SIG-M5 (cell line): ENCODE measurements at places on chromosomes 12 and 14.

GRCh38 chr12:19901841-19902240 is 462.5 kb downstream of the AEBP2 start:
- DNase-seq: no peak

- no peak for DNase-seq
Observed at GRCh38 chr14:95463171-95463901, 53.1 kb downstream of the SYNE3 start.

DNA sequence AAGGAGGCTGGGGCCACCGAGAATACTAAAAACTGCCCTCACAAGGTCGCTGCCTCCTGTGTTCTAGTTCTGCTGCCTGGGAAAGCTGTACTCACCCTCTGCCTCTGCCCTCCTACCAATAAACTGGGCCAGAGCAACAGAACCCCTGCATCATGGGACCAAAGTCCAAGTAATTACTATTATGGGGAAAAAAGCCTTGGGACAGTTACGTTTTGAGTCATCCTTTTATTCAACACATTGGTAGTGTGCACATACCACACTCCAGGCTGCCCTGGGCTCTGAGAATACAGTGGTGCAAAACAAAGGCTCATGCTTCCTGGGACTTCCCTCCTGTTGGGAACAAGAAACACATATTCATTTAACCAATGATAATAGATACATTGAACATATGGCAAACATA is 49.0 kb downstream of the CACNA1C start:
- DNase-seq: no peak

DNA sequence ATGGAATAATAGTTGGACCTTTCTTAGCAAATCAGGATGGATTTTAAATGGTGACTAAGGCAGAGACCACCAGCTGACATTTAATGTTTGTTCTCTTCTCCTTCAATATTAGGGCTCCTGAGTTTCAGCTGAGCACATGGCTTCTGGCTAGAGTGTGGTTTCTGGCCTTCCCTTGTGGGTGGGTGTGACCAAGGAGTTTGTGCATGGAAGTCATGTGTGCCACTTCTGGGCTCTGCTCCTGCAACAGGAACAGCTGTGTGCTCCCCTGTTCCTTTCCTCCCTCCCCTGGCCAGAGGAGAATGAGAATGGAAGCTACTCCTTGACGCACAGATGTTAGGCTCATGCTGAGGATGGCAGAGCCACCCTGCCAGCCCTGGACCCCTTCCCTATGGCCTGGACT is 44.2 kb downstream of the CCDC175 start:
- no peak for DNase-seq

DNA sequence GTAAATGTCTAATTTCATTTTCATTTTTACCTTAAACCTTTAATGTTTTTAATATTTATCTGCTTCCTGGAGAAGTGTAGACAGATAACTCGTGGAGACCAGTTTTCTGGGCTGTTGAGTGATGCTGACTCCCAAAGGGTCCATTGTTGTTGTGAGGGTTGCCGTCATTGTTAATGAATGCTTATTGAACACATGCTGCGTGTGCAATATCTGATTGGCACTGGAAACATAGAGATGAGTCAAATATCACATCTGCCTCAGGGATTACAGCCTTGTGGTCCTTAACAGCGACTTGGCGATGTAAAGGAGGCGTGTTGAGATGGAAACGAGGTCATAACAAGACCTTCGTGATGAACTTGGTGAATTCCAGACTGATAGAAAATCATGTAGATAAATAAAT is 85.9 kb downstream of the FBXW8 start:
- no peak for DNase-seq

DNA sequence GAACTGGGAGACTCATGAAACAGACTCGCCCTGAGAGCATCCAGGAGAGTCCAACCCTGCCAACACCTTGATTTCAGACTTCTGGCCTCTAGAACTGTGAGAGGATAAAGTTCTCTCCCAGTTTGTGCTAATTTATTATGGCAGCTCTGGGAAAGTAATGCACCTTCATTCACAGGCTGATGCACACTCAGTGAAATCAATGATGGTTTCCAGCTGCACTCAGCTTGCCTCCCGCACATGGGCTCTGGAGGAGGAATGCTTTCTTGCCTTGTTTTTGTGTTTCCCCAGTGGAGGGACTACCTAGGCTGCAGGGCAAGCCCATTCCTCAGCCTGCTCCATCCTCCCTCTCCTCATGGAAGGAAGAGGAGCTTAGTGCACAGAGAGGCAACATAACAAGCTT is 45.7 kb downstream of the TMEM132C start:
- no peak for DNase-seq

GRCh38 chr12:18130851-18131250 is 40.9 kb upstream of the RERGL start:
- DNase-seq: no peak

DNA sequence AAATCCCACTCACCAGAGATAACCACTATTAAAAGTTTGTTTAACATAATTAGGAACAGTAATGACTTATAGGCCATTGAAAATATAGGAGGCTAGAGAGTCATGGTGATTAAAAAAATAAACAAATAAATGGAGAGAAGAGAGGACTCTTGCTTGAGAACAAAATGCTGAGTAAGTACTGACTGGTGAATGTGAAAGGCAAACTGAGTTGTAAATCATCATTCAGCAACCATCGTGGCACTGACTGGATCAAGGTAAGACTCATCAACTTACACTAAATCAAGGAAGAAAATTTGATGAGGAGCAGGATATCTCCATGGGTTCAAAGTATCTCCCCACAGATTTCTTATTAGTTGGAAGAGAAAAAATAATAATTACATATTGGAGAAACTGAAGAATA is 14.1 kb upstream of the YBX3 start:
- DNase-seq: no peak

- DNase-seq: no peak
Observed at GRCh38 chr14:102499401-102500157, 10.0 kb downstream of the ANKRD9 start.

GRCh38 chr12:131098178-131098981 is 144.7 kb downstream of the ADGRD1 start:
- no peak for DNase-seq

DNA sequence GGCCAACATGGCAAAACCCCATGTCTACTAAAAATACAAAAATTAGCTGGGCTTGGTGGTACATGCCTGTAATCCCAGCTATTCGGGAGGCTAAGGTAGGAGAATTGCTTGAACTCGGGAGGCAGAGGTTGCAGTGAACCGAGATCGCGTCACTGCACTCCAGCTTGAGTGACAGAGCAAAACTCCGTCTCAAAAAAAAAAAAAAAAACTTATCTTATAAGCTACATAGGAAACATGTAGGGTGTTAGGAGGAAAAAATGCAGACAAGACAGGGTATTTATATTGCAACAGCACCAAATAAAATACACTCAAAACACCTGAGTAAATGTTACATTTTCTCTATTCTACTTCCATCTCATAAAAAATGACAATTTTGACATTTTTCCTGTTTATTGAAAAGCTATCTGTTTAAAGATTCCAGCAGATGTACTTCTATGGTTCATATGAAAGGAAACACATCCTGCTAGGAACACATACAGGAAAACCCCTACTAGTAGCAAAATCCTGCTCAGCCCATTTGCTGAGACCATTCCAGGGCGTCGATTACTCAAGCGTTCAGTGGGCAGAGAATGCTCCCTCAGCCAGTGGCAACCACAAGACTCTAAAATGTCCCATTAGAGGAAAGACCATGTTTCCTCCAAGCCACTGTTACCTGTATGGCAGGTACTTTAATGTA is 19.7 kb downstream of the CORO1C start:
- DNase-seq: no peak

GRCh38 chr14:31605702-31606101 is 44.5 kb downstream of the NUBPL start:
- DNase-seq: no peak

GRCh38 chr14:28603606-28604005 is 163.0 kb upstream of the FOXG1 start:
- no peak for DNase-seq

DNA sequence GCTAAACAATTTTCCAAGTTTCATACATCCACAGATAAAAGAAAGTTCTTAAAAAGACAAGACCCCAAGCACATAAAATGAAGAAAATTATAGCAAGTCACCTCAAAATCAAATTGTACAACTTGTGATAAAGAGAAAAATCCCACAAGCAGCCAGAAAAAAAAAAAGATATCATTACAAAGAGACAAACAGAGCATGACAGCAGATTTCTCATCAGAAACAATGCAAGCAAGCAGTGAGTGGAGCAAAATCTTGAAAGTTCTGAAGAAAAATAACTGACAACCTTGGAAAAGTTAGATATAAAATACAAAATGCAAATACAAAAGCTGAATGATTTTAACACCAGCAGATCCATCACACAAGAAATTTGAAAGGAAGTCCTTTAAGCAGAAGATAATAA is 194.5 kb upstream of the SOX5 start:
- DNase-seq: no peak

- no peak for DNase-seq
Observed at GRCh38 chr14:94157197-94157596, 16.9 kb upstream of the PPP4R4 start.

GRCh38 chr14:32414808-32415255 is 85.7 kb downstream of the AKAP6 start:
- DNase-seq: no peak

DNA sequence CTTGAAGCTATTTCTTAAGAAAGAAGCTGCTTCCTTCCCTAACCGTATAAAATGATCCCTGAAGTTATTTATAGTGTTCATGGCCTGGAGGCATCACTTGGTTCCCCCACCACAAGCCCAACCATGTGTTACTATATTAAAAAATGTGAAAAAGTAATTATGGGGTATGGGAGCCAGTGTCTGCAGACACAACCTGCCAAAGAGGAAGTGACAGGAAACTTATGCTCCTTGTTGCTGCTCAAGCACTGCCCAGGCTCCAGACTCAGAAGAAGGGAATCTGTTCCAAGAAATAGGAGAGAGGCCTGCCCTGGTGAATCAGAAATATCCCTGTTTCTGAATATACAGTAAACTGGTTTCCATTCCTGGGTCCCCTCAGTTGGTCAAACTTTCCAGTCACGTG is 217.2 kb upstream of the BMP4 start:
- no peak for DNase-seq

DNA sequence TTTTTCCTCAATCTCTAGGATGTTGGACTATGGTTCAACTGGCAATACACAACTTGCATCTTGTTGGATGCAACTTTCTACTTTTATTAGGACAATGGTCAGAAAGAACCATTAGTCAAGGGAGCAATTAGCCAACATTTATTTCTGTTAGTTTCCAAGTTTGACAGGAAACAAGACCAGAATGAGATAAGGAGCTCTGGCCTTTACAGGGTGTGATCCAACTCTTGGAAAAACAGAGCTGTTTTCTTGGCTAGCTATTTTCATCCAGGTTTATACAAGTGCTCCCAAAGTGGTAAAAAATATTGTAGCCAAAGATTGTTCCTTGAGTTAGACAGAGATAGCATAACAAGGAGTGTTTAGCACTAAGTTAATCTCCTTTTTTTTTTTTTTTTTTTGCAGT is 3.9 kb upstream of the SYNE2 start:
- no peak for DNase-seq

DNA sequence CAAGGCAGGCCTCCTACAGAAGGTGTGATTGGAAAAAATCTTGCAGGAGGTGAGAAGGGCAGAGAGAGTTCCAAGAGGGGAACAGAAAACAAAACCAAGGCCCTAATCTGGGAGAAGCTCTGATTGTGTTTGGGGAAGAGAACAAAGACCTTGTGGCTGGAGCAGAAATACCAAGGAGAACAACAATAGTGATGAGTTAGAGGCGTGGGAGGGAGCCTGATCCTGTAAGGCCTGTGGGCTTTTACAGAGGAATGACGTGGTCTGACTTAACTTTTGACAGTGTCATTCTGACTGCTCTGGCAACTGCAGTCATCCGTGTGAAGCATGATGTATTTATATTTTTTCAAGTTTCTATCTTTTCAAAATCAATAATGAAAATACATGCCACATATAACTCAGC is 200.6 kb downstream of the ANO4 start:
- no peak for DNase-seq

- no peak for DNase-seq
Observed at GRCh38 chr14:68471029-68471963, 321.6 kb downstream of the ZFP36L1 start.

- no peak for DNase-seq
Observed at GRCh38 chr14:64645220-64645892, 58.9 kb upstream of the PLEKHG3 start.

- no peak for DNase-seq
Observed at GRCh38 chr12:14995583-14996425, 23.0 kb downstream of the PDE6H start.

GRCh38 chr12:2341871-2342270 is 289.1 kb downstream of the CACNA1C start:
- peak; percentile 81 for DNase-seq

- DNase-seq: no peak
Observed at GRCh38 chr12:116876151-116876869, 4.9 kb downstream of the HRK start.

DNA sequence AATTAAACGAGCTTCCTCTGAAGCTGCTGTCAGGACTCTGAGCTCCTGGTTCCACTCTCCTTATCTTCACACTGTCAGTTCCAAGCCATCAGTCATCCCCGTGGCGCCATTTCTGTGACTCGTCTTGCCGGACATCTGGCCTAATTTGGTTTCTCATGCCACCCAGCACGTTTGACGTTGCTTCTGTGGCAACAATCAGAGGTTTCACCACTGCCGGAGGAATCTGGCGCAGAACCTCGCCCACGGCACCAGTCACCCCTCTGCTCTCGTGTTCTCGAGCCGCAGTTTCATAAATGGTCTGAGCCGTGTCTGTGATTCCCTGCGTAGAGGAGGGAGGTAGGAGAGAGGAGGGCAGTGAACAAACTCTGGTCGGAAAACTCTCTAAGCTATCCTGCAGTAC is 29.7 kb downstream of the BDKRB1 start:
- DNase-seq: no peak

DNA sequence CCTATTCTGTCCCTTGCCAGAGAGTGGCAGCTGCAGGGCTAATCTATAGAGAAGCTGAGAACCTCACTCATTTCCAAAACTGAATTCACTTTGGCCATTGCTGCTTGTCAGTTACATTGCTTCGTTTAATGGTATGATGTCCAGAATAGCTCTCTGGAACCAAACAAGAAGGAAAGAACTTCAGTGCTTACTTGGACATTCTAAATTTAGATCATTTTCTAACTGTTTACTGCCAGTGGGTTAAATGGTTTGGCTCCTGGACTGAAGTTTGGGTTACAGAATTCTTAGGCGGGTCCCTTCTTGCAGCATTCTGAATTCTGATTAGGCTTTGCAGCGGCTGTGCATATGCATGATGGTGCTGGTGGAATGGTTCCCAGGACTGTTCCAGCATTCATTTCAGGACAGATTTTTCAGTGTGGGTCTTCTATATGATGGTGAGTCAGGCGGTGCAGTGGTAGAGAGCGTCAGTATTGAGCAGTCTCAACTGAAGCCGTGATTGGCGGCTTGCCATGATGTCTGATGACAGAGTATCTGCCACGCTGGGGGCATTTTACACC is 148.7 kb downstream of the DYRK2 start:
- no peak for DNase-seq

DNA sequence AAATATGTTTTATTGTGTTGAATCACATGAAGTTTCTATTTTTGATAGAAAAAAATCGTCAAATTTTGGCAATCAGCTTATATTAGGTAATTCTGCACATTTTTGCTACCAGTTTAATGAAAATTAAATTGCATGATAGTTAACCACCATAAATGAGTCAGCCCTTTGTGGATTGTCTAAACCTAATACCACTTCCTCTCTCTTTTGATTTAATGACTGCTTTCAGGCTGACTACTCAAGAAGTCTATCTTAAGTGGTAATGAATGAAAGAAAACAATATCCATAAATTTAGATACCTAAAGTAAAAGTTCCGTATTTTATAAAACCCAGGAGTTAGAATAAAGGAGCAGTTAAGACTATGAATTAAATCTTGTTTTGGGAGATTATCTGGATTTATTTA is 450.5 kb downstream of the TMEM117 start:
- no peak for DNase-seq

- DNase-seq: no peak
Observed at GRCh38 chr14:60670989-60671388, 21.7 kb upstream of the SIX1 start.
